ENCODE measurements at places on chromosomes 12 and 14.

DNA sequence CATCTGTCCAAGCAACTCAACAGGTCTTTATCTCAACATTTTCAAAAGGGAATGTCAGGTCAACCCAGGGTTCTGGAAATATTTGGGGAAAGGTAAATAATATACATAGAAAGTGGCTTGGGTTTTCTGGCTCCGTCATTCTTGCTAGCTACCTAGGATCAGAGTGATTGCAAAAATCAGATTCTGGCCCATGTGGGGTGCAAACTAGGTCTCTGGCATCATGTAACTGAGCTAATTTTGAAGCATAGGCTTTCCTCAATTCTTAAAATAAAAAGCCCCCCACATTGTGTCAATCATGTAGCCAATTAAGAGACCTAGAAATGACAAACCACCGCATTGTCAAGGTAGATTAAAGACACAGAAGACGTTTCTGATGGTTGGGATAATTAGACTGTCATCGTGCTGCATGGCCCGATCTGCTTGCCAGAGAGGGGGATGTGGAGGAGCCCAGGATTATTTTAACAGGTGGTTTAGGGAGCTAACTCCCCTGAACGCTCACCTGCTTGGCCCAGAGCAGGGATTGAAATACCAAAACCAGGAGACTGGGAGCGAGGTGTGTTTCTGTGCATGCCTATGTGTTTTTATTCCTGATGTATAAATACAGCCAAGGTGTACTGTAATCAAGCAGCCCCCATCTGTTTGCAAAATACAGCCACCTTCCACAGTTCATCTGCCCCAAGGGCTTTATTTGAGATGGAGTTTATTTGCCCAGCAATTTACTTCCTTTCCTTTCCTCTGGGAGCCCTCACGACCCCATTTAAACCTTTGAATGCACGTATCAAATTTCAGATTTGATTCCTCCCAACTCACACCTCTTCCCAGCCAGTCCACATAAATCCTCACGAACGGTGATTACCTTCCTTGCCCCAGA, 189.5 kb downstream of the TTC8 start:
- DNase-seq, result no peak

DNA sequence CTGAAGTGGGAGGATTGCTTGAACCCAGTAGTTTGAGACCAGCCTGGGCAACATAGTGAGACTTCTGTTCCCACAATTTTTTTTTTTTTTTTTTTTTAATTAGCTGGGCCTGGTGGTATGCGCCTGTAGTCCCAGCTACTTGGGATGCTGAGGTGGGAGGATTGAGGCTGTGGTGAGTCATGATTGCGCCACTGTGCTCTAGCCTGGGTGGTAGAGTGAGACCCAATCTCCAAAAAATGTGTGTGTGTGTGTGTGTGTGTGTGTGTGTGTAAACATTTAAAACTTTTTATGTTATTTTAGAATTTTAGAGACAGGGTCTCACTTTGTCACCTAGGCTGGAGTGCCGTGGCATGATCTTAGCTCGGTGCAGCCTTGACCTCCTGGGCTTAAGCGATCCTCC, 6.8 kb downstream of the PPP1R36 start:
- DNase-seq, result no peak

- DNase-seq, result peak; percentile 11
Measured at GRCh38 chr12:65156366-65156841, 13.0 kb upstream of the LEMD3 start.

- DNase-seq, result no peak
Measured at GRCh38 chr14:97571201-97571600, 774.0 kb downstream of the VRK1 start.

DNA sequence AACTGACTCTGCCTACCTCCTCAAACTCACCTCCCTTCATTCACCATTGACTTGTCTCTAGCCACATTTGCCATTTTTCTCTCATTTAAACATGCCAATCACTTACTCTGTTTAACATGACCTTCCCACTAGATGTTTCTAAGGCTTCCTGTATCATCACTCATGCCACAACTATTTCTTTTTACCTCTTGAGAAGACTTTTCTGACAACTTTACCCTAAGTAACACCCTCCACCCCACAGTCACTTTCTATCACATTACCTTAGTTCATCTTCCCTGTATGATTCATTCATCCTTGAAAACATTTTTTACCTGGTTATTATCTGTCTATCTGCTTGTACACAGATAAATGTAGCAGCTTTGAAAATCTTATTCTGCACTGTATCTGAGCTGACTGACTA, 19.4 kb downstream of the PLCZ1 start:
- DNase-seq, result no peak

DNA sequence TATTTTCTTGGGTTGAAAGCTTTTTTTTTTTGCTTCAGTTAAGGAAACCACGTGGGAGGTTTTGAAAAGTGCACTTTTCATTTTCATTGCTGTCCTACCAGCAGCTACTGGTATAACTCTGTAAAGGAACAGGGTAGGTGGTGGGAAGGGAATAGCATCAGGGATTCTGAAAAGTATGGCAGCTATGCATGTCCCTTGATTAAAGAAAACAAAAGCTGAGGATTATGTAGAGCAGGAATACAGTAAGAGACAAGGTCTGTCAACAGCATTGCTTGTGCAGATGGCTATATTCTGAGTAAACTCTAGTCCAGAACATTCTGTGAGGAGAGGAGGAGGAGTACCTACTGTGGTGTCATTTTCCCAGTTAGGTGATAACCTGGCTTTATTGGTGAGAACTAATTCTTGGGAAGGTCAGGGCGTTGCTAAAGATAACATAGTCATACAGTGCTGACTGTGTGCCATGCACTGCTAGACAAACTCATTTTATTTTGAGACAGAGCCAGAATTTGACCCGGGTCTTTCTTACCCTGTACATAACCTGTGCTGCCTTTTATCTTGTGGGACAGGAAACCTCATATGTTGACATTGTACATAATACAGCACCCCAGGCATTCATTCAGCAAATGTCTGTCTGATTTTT, 80.3 kb upstream of the TRAF3 start:
- peak; percentile 37 for DNase-seq

GRCh38 chr14:51079085-51079484, 15.8 kb downstream of the TRIM9 start:
- DNase-seq, result no peak

GRCh38 chr14:22640192-22640591, 4.0 kb downstream of the OR6J1 start:
- no peak for DNase-seq

DNA sequence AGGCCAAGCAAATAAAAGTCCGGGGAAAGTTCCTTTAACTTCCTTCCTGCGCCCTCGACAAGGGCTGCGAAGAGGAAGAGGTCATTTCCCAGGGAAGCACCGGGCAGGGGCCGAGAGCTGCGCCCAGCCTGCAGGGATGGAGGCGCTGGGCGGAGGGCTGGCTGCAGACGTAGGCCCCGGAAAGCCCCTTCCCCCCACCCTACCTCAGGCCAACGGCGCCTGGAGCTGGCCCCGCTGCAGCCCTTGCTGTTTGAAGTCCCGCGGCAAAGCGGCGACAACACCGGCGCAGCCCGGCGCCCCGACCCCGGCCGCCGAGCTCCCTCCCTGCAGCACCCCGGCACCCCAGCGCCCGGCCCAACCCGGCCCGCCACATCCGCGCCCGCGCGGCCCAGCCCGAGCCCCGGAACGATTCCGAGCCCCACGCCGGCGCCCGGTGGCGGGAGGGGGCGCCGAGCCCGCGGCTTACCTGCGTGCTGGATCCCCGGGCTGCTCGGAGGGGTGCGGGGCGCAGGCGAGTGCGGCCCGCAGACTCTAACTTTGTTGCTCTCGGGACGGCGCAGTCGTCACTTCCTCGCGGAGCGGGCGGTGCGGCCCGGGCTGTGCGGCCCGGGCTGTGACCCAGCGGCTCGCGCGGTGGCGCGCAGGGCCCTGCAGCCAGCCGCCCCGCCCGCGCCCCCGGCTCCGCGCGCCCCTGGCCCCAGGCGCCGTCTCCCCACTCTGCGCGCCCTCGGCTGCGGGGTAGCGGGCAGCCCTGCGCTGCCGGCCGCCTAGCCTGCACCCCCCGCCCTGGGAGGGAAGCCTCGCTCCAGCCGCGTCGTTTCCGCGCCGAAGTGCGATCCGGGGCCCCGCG, 64.8 kb upstream of the PTGR2 start:
- peak; percentile 66 for DNase-seq

DNA sequence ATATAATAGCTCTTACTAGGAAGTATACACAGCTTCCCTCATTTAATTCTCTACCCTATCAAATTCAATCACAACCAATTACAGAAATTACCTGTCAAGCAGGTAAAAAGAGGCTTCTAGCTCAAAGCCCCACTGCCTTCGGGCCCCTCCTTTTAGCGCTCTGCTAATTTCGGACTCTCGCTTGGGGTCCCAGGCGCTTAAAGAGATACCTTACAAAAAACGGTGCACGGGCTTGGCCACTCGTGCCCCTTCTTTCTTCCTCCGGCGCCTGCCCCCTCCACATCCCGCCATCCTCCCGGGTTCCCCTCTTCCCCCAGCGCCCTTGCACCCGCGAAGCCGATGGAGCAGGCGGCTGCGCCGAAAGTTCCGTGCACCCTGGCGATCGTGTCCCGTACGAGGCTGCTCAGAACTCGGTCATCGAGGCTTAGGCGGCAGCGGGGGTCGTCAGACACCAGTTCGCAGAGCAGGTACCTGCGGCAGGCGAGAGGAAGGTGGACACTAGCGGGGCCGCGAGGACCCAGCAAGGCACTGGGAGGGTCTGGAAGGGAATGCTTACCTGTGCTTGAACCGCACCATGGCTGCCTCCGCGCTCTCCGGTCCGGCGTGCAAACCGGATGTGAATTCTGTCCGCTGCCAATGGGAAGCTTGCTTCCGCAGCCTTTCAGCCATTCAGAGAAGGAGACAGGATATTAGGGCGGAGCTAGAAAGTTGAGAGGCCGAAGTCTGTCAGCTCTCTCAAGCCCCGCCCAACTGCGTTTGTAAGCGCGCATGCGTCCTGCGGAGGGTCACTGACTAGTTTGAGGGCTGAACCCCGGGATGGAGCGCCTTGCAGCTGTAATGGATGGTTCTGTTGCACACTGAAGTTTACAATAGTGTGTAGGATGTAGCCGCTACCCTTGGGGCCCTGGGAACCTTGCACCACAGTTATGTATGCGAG, at the start of gene POP5:
TSS of gene POP5 (minus strand) at position 616 of the 937 bp plus-strand sequence. CDS start at position 576, 40 bp downstream.
- DNase-seq, result peak; percentile 97

DNA sequence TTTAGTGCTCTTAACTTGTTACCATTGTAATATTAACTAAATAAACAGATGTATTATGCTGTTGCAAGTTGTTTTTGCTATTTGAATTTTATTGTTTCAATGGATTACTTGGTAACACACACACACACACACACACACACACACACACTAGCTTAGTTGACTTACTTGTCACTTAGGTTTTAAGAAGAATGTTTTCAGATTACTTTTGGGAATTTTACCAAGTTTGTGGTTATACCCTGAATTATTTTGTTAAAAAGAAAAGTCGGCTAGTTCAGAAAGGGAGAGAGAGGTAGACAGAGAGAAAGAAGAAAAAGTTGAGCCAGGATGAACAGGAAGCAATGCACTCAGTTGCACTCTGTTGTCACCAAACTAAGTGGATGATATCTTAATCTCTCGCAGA, 5.3 kb downstream of the SSTR1 start:
- DNase-seq, result no peak

DNA sequence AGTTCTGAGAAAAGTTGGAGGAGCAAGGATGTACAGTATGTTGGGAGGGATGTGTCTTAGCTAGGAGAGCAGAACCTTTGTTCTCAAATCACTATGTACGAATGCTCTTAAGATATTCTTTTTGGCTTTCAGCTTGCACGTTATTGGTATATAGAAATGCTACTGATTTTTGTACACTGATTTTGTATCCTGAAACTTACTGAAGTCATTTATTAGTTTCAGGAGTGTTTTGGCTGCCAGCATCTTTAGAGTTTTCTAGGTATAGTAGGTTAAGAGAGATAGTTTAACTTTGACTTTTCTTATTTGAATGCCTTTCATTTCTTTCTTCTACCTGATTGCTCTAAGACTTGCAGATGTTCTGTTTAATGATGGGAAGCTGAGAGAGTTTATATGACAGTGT, 442.8 kb upstream of the FBXO33 start:
- DNase-seq, result no peak

- peak; percentile 80 for DNase-seq
Measured at GRCh38 chr12:958588-959123, 9.2 kb upstream of the RAD52 start.

GRCh38 chr14:49986343-49987014, 93.6 kb downstream of the ARF6 start:
- no peak for DNase-seq

DNA sequence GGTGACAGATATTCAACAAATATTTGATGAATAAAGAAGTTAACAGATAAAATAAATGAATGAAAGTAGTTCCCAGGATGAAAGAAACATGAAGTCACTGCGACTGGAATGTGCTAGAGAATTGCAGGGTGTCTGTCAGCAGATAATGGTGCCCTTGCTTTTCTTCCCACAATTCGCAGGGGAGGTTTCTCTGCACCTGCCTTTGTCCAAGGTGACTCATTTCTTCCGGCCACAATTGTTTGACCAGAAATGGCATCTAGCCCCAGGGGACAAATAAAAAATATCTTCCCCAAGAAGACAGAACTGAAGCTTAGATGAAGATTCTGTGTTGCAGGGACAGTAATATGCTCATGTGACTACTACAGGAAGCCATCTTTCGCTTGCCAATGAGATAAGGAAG, 316.1 kb upstream of the TBX3 start:
- DNase-seq, result no peak

DNA sequence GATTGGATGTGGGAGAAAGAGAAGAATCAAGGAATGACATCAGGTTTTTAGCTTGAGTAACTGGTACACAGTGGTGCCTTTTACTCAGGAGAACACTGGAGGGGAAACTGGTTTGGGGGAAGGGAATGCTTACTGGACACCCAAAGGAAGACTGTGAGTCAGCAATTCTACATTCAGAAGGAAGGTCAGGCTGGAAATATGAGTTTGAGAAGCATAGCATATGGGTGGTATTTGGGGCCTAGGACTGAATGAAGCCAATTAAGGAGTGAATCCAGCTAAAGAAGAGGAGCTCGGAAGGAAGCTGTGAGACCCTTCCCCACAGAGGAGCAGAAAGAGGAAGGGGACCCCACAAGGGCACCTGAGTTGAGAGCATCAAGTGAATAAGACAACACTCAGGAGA, 35.4 kb downstream of the DMAC2L start:
- peak; percentile 38 for DNase-seq

Measured in dermis microvascular lymphatic vessel endothelial cell (primary cell).